ENCODE measurements at places on chromosomes 6 and 20.

- DNase-seq = peak; percentile 22
Measured at GRCh38 chr6:43924222-43924702, 154.3 kb downstream of the VEGFA start.

DNA sequence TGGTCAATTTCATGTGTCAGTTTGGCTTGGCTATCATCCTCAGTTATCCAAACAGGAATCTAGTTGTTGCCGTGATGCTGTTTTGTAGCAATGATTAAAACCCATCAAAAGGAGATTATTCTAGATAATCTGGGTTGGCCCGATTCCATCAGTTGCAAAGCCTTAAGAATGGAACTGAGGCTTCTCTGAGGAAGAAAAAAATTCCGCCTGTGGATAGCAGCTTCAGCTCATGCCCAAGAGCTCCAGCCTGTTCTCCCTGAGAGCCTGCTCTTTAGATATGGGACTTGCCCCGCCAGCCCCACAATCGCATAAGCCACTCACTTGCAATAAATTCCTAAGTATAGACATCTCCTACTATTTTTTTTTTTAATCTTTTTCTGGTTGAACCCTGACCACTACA lies 61.5 kb downstream of the SEL1L2 start:
- DNase-seq = no peak

GRCh38 chr20:57434390-57434700 lies 43.1 kb downstream of the RBM38 start:
- DNase-seq = no peak

DNA sequence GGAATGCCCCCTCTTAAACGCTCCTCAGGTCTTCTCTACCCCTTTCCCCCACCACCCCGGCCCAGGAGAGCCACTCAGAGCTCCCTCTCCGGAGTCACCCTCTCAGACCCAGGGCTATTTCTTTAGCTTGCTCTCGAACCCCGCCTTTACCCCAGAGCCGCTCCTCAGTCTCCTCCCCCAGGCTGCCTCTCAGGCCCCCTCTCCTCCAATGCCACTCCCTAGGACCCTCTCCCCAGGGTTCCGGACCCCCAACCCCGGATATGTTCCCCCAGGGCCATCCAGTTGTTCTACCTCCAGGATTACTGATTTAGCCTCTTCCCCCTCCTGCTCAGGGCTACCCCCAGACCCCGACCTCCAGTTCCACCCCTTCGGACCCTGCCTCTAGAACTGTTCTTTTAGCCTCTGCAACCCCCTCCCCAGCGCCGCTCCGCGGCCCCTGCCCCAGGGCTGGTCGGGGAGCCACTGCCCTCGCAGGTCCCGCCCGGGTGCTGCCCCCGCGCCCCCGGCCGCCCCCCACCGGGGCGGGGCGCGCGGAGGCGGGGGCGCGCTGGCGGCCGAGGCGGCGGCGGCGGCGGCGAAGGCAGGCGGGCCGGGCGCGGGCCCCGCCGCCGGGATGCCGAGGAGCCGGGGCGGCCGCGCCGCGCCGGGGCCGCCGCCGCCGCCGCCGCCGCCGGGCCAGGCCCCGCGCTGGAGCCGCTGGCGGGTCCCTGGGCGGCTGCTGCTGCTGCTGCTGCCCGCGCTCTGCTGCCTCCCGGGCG lies at the start of gene MMP24:
Gene MMP24, plus strand, starts transcription at position 565 of the 758 bp plus-strand sequence. Its CDS starts 49 bp downstream, at position 614.
- DNase-seq = no peak

DNA sequence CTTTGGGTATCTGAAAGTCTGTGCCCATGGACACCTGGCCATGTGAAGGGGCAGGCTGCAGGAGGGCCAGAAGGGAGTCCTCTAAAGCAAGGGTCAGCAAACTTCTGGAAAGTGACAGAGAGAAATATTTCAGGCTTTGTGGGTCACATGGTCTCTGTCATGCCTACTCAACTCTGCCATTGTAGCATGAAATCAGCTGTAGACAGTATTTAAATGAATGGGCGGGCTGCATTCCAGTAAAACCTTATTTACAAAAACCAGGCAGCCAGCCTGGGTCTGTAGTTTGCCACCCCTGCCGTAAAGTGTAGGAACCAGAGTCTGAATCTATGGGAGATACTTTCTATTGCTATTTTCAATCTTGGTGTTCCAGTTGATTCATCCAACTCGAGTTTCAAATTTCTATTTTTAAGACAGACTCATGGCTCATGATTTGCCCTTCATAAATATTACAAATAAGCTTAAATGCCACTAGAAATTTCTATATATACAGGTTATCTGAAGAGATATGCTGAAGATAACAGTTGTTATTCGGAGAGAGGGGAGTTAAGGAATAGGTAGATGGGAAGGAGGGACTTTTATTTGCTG lies 19.0 kb upstream of the ADGRF4 start:
- DNase-seq = no peak

GRCh38 chr6:152360034-152360433 lies 277.1 kb downstream of the SYNE1 start:
- no peak for DNase-seq

GRCh38 chr6:45587229-45588060 lies 209.7 kb upstream of the SUPT3H start:
- no peak for DNase-seq

DNA sequence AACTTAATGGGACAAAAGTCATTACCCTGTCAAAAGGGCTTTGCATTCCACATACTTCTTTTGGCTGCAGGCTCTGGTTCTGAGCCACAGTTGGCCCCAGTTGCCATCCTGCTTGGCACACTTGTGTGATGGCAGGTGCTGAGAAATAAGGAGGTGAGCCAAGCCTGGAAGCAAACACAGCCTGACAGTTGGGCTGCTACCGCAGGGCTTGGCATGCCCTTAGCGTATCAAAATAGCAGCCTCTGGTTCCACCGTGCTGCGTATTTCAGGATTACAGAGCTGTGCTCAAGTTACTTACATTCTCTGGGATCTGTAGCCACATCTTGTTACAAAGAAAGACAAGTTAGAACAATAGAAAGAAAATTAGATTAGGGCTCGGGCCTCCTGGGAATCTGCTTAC lies 11.1 kb downstream of the MTHFD1L start:
- no peak for DNase-seq

Measured in activated CD8-positive, alpha-beta memory T cell treated with anti-CD3 and anti-CD28 coated beads for 4 hours (primary cell).